ENCODE measurements at places on chromosomes 2 and 18.

- DNase-seq, result peak; percentile 59
Observed at GRCh38 chr2:207288628-207289027, 122.9 kb upstream of the KLF7 start.

GRCh38 chr2:205107810-205108209 lies 562.5 kb downstream of the PARD3B start:
- no peak for DNase-seq

- no peak for DNase-seq
Observed at GRCh38 chr2:9095690-9096089, 92.2 kb upstream of the MBOAT2 start.

- DNase-seq, result no peak
Observed at GRCh38 chr2:239820836-239821693, 204.1 kb downstream of the NDUFA10 start.

DNA sequence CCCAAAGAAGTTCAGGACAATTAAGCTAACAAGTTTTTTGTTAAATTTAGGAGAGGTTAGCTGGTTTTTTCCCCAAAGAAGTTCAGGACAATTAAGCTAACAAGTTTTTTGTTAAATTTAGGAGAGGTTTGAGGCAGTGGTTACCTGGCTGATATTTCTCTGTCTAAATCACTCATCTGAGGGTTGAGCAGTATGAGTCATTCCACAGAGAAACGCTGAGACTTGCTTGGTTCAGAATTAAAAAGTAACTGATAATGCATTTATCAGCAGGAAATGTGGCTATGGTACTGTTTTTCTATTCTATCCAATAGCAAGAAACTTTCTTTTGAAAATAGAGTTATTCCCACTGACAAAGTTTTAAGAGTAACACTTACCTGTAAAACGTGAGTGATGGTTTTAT lies 22.8 kb upstream of the KIDINS220 start:
- no peak for DNase-seq

DNA sequence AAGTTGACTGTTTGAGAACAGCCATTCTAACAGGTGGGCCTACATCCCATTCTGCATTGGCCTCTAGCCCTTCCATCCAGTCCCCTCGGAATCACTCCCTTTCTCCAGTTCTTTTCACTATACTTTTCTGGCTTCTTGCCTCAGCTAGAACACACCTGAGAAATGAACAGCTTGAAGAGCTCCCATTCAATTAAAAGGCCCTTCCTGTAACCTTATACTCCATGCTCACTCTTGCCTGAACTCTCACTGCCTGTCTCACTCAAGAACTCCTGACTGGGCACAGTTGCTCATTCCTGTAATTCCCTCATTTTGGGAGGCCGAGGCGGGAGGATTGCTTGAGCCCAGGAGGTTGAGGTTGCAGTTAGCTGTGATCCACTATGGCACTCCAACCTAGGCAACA lies 23.6 kb downstream of the CHRNA1 start:
- no peak for DNase-seq

DNA sequence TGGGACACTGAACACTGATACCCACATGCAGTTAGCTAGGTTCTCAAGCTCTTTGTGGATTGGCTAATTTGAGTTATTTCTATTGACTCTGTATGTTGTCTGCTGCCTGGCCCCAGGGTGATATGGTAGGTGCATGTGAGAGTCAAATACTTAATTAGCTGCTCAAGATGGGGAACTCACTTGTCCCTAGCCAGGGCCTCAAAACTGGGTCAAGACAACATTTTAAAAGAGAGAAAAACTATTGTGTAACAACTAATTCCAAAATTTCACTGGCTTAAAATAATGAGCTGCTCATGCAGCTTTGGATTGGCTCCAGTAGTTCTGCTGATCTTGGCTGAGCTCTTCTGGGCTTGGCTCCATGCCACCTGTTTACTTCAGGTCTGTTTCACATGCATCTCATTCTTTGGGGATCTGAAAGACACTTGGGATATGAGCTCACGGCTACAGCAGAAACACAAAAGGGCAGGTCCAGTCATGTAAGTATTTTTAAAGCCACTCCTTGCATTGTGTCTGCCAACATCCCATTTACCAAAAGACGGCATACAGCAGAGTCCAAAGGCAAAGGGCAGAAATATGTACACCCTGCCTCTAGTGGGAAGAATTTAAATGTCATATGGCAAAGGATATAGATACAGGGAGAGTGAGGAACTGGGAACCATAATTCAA lies 716.8 kb downstream of the SUCLG1 start:
- no peak for DNase-seq

DNA sequence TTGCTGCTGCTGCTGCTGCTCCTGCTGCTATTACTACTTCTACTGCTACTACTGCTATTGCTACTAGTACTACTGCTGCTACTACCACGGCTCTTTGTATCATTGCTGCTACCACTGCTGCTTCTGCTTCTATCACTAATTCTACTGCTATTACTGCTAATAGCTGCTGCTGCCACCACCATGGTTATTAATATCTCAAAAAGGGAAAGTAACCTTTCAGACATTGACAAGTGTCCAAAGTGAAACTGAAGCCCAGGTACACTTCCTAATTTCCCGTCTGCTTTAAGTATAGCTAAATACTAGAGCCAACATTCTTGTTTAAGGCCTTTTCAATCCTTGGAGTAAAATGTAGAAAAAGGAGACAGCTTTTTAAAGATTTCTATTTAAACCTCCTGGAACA lies 45.4 kb upstream of the EHBP1 start:
- DNase-seq, result peak; percentile 48

- DNase-seq, result no peak
Observed at GRCh38 chr2:216478151-216478550, 20.5 kb upstream of the RPL37A start.

- DNase-seq, result peak; percentile 92
Observed at GRCh38 chr2:37635504-37636380, 35.7 kb downstream of the CDC42EP3 start.

DNA sequence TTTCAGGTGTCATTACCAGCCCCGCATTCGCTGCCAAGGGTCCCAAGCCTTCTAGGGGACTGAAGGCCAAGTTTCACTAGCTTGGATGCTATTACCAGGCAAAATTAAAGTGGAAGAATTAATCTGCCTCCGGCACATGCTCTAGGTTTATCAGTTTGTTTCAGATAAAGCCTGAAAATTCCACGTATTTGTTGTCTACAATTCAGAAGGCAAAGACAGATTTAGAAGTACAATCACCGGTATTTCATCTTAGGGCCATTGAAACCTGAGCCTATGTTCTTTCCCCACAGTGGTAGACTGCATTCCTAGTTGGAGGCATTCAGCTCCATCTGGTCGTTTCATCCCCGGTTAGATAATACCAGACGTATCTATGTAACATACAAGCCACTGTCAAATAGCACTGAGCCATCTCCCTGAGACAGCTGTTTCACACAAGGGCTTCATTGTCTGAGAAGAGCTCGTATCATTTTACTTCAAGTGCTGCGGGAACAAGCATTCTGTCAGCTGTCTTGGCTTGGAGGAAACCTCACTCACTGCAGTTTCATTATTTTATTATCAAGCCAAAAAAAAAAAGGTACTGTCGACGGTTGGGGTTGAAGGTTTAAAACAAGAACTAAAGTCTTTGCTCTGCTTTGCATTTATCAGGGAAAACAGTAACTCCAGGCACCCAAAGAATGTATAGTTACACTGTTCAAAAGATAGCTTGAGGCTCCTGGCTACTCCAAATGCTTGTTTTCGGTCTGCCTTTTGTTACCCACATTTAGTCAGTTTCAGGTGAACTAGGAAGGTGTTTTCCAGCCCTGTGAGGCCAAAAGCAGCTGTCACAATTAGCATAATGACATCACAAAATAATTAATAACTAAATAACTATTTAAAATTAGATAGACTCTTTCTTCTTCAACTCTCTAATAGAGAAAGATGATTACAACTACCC lies 76.7 kb downstream of the TGIF1 start:
- DNase-seq, result peak; percentile 35

- DNase-seq, result no peak
Observed at GRCh38 chr18:76255070-76255683, 239.9 kb downstream of the ZNF516 start.

- DNase-seq, result no peak
Observed at GRCh38 chr18:10804126-10804525, 278.3 kb downstream of the NAPG start.

DNA sequence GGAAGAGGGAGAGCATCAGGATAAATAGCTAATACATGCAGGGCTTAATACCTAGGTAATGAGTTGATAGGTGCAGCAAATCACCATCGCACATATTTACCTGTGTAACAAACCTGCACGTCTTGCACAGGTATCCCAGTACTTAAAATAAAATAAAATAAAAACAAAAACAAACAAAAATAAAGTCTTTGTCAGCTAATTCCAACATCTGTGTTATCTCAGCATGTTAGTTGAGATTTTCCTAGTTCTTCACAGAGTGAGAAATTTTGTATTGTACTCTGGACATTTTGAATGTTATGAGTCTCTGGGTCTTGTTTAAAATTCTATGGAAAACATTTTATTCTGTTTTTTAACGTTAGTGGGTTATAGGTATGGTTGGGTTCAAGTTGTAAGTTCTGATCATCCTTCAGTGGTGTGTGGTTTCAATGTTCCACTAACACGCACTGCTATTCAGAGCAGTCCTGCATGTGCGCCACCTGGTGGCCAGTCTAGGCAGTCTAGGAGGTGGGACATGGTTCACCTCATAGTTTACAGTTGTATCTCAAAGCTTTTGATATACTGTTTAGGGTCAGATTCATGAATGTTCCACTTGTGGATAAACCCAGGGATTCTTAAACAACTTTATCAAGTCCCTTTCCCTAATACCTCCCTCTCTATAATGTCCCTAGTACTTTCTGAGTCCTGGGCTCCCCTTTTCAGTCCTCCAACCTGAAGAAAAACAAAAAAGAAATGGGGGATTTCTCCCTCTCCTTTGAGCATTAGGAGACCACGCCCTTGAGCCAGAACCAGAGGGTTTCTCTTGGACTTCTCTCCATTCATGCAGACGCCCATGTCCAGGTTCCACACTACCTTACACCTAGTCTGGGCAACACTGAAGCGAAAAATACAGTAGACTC lies 213.4 kb upstream of the GATA6 start:
- peak; percentile 4 for DNase-seq

DNA sequence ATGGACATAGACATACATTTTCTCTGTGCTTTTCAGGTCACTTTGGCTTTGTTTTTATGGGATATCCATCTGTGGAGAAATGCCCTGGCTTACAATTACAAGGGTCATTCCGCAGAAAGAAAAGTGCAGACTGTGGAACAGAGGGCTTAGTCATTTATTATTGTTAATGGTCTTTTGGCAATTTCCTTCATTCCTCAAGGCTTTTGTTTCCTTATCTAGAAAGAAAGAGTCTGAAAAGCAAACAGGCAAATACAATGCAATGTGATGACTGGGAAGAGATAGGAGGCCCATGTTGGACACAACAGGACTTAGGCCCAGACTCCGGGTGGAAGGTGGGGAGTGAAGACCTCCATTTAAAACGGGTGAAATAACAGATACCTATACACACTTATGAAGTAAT lies 129.5 kb upstream of the CAVIN2 start:
- no peak for DNase-seq

- no peak for DNase-seq
Observed at GRCh38 chr2:216340280-216340631, 32.0 kb downstream of the MARCHF4 start.

GRCh38 chr2:43251171-43251731 lies 24.8 kb upstream of the ZFP36L2 start:
- no peak for DNase-seq

- no peak for DNase-seq
Observed at GRCh38 chr2:71456617-71457016, 3.3 kb downstream of the DYSF start.

DNA sequence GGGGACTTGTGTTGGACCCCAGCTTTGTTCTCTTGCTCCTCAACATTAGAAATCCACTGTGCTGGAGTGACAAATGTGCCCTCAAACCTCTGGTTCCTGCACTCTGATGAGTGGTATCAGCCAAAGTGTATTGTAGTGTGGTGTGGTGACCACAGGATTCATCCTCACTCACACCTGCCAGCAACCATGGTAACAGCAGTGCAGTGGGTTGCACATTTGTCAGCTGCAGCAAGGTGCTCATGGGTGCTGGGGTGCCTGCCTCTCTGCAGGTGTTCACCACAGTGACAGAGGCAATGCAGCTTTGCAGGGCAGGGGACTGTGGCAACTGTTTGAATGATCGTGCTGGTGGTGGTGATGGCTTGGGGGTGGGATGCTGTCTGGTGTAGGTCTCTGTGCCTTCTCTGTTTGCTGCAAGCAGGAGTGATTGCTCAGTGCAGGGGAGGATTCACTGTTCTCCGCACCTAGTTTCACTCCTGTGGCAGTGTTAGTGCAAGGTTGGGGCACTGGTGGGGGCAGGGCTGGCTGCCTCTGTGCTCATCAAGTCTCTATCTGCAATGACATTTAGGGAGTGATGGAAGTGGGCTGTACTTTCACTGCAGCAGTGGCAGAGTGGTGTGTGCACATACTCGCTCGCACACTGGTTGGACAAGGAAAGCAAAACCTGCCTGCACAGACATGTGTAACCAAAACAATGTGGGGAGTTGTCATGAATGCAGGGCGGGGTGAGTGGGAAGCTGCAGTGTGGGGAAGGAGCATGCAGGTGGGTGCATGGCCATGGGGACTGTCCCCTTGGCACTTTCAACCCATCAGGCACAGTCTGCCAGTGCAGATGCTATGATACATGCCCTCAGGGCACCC lies 301.1 kb downstream of the PIK3C3 start:
- DNase-seq, result no peak

DNA sequence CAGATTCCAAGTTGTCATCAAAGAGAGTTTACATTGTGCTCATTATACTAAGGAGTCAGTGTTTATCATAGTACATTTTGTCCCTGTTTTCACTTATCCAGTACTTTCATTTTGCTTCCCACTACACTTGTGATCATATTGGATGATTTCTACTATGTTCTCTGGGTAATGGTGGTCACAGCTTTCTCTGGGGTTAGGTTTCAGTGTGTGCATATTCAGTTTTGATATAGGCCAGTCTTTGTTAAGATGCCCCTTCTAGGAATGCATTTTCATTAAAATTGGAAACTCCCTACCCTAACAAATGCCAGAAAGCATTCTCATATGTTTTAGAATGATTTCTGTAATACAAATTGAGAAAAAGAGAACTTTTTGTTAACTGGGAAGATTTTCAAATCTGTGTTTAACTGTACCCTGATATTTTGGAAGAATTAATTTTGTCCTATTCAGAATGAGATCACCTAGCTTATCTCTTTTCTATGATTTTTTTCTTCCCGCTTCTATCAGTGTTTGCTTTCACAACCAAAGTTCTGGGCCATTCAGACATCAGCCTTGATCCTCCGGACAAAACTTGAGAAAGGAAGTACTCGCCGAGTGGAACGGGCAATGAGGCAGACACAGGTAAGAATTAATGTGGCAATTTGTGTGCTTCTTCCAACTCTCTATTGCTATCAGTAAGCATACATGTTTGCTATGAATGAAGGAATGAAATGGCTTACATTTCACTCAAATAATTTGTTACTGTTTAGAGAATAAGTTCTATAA lies 74.6 kb downstream of the TTC27 start:
- no peak for DNase-seq

DNA sequence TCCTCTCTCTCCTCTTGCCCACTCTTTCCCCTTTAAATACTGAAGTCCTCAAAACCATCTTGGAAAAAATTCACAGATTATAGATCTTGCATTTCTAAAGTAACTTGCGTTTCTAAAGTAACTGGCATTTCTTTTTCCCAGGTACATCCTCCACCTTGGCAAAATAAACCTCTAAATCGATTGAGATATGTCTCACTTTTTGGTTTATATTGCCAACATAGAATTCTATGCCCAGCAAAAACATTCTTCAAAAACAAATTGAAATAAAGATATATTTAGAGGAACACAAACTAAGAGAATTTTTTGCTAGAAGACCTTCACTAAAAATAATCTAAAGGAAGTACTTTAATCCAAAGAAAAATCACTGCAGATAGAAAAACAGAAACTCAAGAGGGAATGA lies 122.5 kb upstream of the RBMS1 start:
- DNase-seq, result no peak

- DNase-seq, result no peak
Observed at GRCh38 chr2:20012032-20012281, 511 bp downstream of the MATN3 start.
